ENCODE measurements at places on chromosomes 1 and 21.

DNA sequence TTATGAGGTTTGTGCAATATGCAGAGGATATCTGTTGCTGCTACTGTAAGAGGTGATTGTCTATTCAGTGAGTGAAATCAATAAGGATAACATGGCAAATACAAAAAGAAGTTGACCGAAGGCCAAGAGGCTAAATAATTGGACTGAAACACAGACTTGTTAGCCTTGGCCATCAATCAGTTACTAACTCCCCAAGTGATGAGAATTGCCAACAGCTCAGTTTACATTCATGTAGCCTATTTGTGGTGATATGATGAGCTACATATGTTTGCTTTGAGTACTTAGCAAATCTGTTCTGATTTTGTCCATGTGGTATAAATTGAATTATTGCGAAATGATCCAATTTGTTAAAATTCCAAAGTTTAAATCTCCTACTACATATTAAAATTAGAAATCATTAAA lies 68.6 kb upstream of the VAV3 start:
- no peak for DNase-seq

- DNase-seq = no peak
Observed at GRCh38 chr1:29230204-29230552, 556 bp downstream of the MECR start.

DNA sequence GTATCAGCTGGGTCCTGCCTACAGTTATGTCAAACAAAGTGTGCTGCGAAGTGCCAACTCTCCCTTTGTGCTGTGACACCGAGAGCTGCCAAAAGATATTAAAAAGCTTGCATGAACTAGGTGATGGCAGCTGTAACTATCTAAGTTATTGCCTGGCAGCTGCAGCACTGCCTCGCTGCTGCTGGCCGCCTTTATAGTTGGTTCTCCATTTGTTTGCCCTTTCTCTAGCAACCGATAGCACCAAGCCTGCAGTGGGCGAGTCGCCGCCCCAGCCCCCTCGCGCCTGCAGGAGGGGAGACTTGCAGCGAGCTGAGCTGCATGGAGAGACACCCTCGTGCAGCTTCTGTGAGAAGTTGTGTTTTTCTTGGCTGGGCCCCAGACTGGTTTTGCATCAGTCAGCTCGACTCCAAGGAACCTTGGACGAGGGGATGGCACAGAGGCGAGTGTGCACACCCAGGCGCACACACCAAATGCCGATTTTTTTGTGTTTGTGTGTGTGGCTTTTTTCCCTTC lies 330.6 kb downstream of the RPS6KC1 start:
- peak; percentile 79 for DNase-seq

DNA sequence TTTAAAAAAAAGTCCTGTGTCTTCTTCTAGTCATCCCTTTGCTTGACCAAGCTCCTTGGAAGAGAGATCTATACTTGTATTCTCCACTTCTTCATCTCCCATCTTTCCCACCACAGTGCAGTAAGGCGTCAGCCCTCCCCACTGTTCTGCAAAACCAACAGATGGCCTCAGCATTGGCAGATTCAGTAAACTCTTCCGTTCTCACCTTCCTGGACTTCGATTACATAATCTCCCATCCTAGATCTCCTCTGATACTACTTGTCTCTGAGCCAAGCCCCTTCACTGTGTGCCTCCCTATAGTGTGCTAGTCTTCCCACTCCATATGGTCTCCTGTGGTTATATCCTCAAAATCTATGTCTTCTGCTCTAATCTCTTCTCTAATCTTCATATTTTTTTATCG lies 1.6 kb upstream of the COLGALT2 start:
- no peak for DNase-seq

- no peak for DNase-seq
Observed at GRCh38 chr21:46604975-46605766, at the start of gene S100B. Gene S100B (minus strand): TSS chr21:46605082. CDS start chr21:46602415, 2,667 bp downstream.

GRCh38 chr1:64733581-64734286 lies 11.1 kb upstream of the RAVER2 start:
- no peak for DNase-seq

DNA sequence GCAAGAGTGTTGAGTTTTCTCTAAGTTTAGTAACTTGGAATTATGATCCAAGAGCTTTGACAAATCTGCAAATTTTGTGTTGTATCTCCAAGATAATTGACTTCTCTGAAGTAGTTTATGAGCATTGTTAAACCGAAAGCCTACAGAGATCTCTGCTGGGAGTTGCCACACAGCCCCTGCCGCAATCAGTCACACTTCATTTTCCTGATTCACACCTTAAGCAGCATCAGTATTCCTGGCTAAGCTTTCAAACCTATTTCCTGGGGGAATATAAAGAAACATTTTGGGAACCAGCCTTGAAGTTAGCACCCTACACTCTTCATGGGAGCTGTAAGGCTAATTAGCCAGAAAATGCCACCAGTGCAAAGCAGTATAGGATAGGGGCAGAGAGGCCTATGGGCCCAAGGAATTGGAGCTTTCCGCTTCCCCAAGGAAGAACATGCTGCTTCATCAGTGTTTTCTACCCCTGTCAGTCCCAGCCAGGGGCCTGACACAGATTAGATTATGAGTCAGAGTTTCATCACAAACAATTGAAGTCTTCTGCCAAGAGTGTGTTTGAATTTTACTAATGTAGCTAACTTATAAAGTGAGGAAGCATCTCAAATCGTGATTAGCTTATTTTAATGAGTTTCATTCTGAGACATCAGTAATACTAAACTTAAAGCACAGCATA lies 23.2 kb upstream of the CACYBP start:
- no peak for DNase-seq

DNA sequence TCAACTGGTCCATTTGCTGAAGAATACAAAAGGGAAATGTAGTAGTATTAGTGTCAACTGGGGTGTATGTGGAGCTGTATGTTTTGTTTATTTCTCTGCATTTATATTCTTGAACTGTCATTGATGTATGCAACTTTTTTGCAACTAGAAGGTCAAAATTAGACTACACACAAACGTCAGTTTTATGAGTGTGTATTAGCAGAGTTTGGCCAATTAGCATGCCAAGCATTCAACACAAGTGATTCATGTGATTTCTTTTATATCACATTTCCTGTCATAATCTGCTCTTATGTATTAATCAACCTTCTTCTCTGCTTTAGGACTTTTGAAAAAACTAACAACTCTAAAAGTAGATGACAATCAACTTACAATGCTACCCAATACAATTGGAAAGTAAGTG lies 211.1 kb downstream of the LRRC40 start:
- no peak for DNase-seq

- DNase-seq = no peak
Observed at GRCh38 chr21:14592296-14593000, 46.3 kb upstream of the SAMSN1 start.

DNA sequence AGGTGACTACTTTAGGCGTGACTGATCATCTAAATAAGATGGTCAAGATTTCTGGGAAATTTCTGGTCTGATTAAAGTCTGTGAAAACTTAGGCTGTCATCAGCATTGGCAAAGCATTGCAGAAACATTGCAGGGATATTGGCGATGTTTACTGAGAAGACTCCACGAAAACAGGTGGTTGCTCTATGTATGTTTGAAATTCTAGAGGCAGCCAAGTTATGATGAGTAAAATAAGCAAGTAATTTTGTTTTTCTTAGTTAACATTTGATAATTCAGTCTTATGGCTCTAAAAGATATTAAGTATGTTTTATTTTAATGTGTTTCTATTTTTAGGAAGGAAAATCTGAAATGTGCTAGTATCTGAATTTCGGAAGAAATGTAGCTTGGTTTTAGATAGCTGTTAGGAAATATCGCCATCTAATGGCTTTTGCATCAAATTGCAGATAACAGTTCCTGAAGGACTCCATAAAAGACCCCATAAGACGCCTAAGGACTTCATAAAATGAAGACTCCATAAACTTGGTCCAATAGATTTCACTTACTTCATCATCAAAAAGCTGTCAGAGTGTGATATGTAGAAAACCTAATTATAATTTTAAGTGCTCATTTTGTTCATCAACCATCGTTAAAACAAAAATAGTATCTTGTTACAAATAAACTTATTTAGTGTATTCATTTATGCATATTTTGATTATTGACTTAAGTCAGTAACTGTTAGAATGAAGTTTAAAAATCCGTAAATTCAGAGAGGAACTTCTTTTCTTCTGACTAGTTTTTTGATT lies 344.6 kb downstream of the RYR2 start:
- DNase-seq = no peak

- no peak for DNase-seq
Observed at GRCh38 chr1:205391386-205391785, 30.5 kb downstream of the LEMD1 start.

GRCh38 chr1:28860332-28861073 lies 48.5 kb downstream of the OPRD1 start:
- DNase-seq = peak; percentile 50

- no peak for DNase-seq
Observed at GRCh38 chr1:212514056-212514614, 81.4 kb downstream of the NENF start.

DNA sequence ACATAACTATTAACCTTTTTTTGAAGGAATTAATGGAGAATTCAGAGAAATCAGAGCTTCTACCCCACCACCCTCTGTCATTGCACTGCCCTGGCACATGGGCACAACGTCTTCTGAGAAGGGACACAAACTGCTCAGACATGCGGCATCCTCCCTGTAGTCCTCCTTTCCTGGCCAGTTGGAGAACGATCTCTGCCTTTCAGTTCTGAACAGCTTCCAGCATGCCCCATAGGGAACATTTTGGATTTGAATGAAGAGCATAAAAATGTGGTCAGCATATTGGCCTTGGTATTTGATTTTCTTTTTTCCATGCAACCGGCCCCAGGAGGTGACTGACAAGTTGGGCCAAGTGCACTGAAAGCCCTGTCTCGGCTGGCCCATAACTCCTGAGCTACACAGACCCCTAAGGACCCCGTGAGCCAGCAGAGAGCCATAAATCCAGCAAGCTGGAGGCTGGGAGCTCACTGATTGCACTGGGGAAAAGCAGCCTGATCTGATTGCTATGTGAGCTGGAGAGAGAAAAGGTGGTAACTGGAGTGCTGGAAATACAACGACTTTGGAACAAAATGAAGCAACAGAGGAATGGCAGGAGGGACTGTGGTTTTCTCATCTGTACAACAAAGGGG lies 10.9 kb upstream of the BLACAT1 start:
- no peak for DNase-seq

DNA sequence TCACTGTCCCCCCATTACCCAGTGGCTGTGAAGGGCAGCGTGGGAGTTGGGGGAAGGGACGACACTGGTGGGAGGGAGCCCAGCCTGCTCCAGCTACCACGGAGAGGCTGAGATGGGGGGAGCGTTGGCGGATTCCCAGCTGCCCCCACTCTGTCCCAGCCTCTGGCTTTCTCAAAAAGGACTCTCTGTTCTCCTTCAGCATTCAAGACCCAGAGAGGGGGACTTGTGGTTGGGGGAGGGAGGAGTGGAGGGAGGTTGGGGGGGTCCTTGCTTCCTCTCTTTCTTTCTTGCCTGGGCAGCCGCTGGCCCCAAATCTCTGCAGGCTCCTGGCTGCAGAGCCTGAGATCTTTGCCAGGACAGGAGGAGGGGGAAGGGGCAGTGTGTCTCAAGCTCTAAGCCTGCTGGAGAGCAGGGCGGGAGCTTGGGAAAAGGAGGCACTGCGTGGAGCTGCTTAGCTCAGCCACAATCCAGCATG lies 2.2 kb downstream of the ATP1A2 start:
- DNase-seq = no peak

- DNase-seq = peak; percentile 13
Observed at GRCh38 chr1:176559878-176560277, 96.9 kb downstream of the PAPPA2 start.

GRCh38 chr21:40723317-40723716 lies 123.6 kb downstream of the DSCAM start:
- DNase-seq = no peak

GRCh38 chr1:47024141-47024801 lies 802 bp downstream of the CYP4X1 start:
- no peak for DNase-seq

GRCh38 chr1:26225033-26225831 lies 8.8 kb upstream of the CEP85 start:
- no peak for DNase-seq

DNA sequence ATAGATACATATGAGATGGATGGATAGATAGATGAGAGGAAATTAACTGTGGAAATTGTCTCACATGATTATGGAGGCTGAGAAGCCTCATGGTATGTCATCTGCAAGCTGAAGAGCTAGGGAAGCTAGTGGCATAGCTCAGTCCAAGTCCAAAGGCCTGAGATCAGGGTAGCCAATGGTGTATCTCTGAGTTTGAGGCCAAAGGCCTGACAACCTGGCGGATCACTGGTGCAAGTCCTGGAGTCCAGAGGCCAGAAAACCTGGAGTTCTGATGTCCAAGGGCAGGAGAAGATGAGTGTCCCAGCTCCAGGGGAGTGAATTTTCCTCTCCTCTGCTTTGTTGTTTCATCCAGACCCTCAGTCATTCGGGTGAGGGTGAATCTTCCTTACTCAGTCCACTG lies 43.9 kb upstream of the SPOCD1 start:
- no peak for DNase-seq

DNA sequence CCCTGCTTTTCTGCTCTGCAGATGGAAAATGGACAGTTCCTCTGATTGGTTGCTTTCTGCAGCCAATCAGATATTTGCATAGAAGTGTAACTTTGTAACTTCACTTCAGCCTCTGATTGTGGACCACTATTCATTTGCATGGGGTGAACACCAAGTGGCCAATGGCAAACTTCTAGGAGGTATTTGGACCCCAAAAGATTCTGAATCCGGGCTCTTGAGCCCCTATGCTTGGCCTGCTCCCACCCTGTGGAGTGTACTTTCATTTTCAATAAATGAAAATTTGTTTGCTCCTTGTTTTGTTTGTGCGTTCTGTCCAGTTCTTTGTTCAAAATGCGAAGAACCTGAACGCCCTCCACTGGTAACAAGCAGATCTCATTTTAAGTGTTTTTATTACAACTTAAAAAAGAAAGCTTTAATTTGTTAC lies 6.4 kb upstream of the GSTM4 start:
- no peak for DNase-seq

DNA sequence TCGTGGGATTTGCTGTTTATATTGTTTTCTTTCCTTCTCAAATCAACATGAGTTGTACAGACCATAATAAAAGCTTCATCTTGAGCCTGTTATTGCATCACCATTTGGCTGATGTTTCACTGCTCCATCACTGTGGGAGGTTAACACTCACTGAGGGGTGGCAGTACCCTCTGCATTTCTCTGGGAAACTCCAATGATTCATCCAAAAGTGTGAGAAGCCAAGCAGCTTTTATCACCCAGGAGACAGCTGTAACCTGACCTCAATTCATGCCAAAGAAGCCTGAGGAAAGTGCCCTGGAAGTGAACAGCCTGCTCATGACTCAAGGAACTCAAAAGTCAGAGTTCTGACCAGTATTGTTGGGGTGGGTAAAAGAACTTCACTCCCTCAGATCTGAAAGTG lies 84.1 kb downstream of the GPR88 start:
- no peak for DNase-seq

DNA sequence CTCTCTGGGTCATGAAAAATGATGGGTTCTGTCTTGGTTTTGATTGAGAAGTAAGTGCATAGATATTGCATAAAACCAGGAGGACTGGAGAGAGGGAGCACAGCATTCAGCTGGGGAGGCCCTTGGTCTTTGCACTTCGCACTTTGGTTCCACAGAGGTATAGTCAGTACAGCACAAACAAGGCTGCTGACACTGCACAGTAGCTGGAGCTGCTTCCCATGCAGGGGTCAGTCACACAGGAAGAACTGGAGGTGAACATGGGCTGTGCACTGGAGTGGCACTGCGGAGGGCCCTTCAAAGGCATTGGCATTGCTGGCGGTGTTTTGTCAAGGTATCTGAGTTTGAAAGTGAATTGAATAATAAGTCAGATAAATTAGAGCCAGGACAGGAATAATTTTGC lies 4.5 kb upstream of the LCE2D start:
- DNase-seq = no peak
